ENCODE measurements at places on chromosomes 12 and 14. TPM values are rescaled to one million over a fixed set of nuclear protein-coding genes. Genes with fewer than 3 reads are reported as not detected.

GRCh38 chr12:99658671-99659349 is 11.3 kb downstream of the GARIN6 start:
- no peak for DNase-seq

DNA sequence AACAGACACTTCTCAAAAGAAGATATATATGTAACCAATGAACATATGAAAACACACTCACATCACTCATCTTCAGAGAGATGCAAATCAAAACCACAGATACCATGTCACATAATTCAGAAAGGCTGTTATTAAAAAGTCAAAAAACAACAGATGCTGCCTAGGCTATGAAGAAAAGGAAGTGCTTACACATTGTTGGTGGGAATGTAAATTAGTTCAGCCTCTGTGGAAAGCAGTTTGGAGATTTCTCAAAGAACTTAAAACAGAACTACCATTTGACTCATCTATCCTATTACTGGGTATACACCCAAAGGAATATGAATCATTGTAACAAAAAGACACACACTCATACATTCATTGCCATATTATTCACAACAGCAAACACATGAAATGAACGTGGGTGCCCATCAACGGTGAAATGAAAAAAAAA is 35.1 kb downstream of the EIF2S3B start:
- DNase-seq = no peak

- DNase-seq = no peak
Observed at GRCh38 chr14:77593501-77593961, 22.9 kb downstream of the SPTLC2 start.

DNA sequence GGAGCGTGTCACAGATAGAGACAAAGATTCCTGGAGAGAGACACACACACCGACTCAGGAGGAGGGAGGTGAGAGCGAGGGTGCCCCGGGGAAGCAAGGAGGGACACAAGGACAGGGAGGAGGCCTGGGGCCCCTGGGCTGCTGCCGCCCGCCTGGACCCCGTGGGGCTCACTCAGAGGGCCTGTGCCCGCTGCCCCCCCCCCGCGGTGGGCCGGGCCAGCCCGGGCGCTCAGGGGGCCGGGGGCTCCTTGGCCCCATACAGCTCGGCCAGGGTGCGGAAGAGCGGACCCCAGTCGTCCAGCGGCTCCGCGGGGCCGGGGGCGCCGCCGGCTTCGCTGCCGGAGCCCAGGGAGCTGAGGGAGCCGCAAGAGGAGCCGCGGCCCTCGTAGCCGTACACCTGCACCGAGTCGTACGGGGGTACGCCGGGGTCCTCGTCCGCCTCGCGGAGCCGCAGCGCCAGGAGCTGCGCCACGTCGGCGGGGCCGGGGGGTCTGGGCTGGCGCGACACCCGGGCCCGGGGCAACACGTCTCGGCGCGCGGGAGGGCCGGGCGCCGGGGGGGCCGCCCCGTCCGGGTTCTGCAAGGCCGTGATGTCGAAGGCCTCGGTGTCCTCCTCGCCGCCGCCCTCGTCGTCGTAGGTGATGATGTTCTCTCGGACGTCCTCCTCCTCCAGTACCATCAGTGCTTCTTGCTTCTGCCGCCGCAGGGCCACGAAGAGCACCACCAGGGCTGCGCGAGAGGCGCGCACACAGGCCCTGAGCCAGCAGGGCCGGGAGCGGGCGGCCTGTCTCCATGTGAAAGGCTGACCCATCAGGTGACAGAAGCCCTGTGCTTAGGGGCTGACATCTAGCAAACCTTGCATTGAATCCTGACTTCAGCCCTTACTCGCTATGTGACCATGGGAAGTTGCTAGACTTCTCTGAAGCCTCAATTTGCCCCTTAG is 6.0 kb downstream of the PSMB11 start:
- DNase-seq = no peak

- DNase-seq = no peak
Observed at GRCh38 chr12:104930388-104931326, 27.4 kb downstream of the SLC41A2 start.

- DNase-seq = no peak
Observed at GRCh38 chr14:32233260-32233659, 30.2 kb upstream of the RNU6-8 start.

DNA sequence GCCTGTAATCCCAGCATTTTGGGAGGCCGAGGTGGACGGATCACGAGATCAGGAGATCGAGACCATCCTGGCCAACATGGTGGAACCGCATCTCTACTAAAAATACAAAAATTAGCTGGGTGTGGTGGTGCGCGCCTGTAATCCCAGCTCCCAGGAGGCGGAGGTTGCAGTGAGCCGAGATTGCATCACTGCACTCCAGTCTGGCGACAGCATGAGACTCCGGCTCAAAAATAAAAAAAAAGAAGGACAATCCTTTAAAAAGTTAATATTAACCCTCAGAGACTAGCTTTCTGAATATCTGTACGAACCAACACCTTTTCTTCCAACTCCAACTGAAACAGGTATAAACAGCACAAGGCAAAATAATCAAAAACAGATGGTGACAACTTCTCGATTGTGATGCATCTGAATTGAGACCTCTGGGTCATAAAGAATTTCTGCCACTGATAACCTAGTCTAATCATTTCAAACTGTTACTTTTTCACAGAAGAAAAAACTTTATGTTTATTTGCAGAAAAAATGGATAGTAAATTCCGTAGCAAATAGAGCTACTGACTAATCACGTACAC is 27.8 kb downstream of the CLIP1 start:
- DNase-seq = no peak

GRCh38 chr12:12903642-12904609 is 12.6 kb downstream of the GPRC5A start:
- peak; percentile 86 for DNase-seq

DNA sequence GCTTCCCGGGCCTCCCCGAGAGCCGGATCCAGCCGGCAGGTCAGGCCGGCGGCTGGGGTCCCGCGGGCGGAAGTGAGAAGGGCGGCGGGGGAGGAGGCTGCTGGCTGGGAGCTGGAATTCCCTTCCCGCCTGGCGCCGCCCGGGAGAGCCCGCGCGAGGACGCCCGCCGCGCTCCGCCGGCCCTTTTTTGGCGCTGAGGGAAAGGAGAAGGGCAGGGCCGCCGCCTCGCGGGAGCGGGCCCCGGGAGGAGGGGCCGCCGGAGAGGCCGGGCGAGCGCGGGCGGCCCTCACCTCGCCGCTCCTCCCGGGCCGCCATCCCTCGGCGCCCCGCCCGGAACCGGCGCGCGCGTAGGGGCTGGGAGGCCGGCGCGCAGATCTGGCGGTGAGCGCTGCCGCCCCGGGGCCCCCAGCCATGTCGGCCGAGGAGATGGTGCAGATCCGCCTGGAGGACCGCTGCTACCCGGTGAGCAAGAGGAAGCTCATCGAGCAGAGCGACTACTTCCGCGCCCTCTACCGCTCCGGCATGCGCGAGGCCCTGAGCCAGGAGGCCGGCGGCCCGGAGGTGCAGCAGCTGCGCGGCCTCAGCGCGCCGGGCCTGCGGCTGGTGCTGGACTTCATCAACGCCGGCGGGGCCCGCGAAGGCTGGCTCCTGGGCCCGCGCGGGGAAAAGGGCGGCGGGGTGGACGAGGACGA is at the start of the genes KLHL42 and MANSC4:
Gene KLHL42, plus strand, starts transcription at position 314 of the 692 bp plus-strand sequence. Its CDS starts 98 bp downstream, at position 412.
Gene MANSC4, minus strand, starts transcription at position 317 of the 692 bp plus-strand sequence. CDS start 8,960 bp downstream, outside the sequence.
- peak; percentile 79 for DNase-seq

DNA sequence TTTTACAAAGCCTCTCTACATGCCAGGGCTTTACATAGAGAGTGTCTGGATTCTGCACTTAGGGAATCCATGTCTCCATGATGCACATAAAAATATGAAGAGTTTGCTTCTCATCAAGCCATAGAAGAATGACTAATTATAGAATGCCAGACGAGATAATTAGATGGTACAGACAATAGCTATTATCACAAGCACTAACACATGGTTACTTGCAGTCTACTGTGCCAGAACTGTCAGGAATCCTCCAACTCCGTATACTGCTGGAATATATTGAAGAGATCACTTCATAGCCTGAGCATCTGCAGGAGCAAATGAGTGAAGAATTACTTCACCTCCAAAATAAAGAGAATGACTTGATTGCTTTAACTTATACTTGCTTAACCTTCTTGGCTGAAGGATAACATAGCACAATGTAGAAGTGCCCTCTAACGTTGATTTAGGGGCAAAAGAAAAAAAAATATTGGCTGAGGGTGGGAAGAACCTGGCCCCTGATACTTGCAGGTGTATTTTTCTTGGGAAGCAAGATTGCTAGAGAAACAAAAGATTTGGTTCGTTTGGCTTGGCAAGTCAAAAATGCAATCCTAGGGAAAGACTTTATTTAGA is 272.8 kb upstream of the FAR2 start:
- DNase-seq = no peak

GRCh38 chr12:39427360-39427808 is 15.5 kb downstream of the KIF21A start:
- DNase-seq = no peak

- no peak for DNase-seq
Observed at GRCh38 chr12:28114488-28114887, 75.8 kb upstream of the CCDC91 start.

- no peak for DNase-seq
Observed at GRCh38 chr14:69404883-69405282, 6.4 kb downstream of the SLC39A9 start.

ACRBP gene
- 3.4 TPM for total RNA-seq

MPHOSPH9 gene
- total RNA-seq = 19.8 TPM

USP44 gene
- total RNA-seq = 0.39 TPM

ZNF384 gene
- 51.4 TPM for total RNA-seq

TCL1A gene
- total RNA-seq = 0.61 TPM

SERPINA3 gene
- 16.9 TPM for total RNA-seq

TEX22 gene
- 0.49 TPM for total RNA-seq

All from left colon (tissue), 2 donors.